RWPE1 (cell line): ENCODE measurements at places on chromosomes 4 and X.

- no peak for DNase-seq
These were observed 34.7 kb downstream of the ABLIM2 start for GRCh38 chr4:8123870-8124269.

DNA sequence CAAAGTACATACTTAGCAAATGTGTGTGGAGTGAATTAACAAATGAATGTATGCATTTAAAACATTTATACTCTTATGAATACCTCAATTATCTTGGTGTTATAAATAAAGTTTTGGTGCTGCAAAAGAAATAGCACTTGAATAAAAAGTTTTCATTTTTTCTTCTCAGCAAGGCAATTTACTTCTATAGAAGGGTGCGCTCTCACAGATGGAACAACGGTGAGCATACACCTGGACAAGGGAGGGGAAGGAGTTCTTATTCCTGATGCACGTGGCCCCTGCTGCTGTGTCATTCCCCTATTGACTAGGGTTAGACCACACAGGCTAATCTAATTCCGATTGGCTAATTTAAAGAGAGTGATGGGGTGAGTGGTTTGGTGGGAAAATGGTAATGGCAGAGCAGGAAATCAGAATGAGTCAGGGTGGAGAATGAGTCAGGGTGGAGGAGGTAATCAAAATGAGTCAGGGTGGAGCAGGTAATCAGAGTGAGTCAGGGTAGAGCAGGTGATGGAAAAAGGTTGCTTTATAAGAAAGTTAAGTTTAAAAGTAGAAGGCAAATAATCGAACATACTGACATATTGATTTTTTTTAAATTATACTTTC lies 28.2 kb upstream of the PGK1 start:
- DNase-seq, result no peak

GRCh38 chr4:39097290-39097689 lies 35.3 kb downstream of the KLHL5 start:
- DNase-seq, result no peak

DNA sequence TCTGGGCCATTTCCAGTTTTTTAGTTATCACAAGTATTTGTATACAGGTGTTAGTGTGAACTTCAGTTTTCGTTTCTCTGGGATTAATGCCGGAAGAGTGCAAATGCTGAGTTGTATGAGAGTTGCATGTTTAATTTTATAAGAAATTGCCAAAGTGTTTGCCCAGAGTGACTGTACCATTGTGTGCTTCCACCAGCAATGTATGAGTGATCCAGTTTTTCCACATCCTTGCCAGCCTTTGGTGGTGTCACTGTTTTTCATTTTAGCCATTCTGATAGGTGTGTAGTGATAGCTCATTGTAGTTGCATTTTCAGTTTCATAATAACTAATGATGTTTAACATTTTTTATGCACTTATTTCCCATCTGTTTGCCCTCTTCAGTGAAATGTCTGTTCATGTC lies 18.4 kb downstream of the PLS3 start:
- no peak for DNase-seq

DNA sequence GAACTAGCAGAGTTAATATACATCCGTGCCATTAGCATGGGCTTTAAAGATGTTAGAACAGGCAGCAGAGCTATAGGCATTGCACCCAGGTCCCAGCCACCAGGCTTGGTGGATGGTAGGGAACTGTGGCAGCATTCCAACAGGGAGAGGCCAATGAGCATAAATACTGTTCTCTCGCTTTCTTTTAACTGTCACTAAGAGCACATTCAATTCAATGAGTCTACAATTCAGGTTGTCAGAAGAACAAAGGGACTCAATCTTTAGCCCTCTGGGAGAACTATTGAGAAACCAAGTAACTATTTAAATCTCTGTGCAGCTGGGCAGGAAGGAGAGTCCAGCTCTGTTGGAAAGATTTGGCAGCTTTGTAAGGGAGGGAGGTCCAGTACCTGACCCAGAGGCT lies 165.6 kb downstream of the CHIC1 start:
- no peak for DNase-seq

GRCh38 chr4:110106931-110107296 lies 91.5 kb downstream of the ELOVL6 start:
- DNase-seq, result peak; percentile 30

GRCh38 chr4:128450326-128451120 lies 162.9 kb upstream of the PGRMC2 start:
- no peak for DNase-seq
